Cerebellar nuclear complex (tissue), 1 donor: ENCODE measurements at places on chromosomes 12 and 14.

DNA sequence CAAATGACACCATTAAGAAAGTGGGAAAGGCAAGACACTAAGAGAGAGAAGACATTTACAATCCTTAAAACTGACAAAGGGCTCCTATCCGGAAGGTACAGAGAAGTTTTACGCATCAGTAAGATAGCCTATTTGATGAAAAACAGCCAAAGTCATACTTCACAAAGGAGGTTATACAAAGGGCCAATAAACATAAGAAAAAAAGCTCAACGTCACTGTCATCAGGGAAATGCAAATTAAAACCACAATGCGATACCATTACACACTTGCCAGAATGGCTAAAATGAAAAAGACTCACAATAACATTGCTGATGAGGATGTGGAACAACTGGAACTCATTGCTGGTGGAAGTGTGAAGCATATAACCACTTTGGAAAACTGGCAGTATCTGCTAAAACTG is 168.6 kb upstream of the FAR2 start:
- no peak for DNase-seq

- DNase-seq: no peak
These were observed 167.5 kb upstream of the PRICKLE1 start for GRCh38 chr12:42756841-42757623.

- no peak for DNase-seq
These were observed 1.0 kb upstream of the CDK17 start for GRCh38 chr12:96401076-96401871.

DNA sequence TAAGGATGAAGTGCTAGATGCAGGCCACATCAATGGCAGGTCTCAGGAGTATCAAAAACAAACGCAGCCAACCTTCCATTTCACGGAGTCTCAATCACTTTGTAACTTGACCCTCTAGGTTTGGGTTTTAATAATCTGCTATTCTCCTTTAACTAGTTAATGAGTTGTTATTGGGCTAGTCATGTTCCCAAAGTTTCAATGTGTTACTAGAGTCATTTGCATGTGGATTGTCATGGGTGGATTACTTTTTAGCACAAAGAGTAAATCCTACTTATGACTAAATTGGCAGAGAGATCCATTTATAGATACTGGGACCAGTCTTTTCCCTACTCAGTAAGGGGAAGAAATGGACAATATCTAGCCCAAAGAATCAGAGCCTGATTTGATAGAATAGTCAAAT is 151.0 kb downstream of the BCAT1 start:
- DNase-seq: no peak
